Activated CD4-positive, alpha-beta T cell treated with anti-CD3 and anti-CD28 coated beads for 4 hours (primary cell): ENCODE measurements at places on chromosomes 11 and 22.

DNA sequence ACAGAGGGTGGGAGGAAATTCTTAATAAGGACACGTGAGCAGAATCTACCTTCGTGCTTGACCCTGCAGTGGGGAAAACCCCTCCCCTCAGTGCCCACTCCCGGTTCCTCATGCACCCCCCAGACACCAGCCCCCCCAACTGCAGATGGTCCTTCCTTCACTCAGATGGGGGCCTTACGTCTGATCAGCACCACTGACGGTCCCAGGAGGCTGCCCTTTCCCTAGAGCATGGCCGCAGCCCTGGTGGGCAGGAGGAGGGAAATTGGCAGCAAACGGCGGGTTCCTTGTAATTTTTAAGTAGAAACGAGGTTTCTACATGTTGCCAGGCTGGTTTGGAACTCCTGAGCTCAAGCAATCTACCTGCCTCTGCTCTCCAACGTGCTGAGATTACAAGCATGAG lies 477.7 kb downstream of the TBC1D22A start:
- no peak for DNase-seq

- DNase-seq, result no peak
Observed at GRCh38 chr11:44755556-44756523, 29.1 kb downstream of the TSPAN18 start.

GRCh38 chr11:118117790-118118601 lies 31.2 kb upstream of the SMIM35 start:
- DNase-seq, result no peak

DNA sequence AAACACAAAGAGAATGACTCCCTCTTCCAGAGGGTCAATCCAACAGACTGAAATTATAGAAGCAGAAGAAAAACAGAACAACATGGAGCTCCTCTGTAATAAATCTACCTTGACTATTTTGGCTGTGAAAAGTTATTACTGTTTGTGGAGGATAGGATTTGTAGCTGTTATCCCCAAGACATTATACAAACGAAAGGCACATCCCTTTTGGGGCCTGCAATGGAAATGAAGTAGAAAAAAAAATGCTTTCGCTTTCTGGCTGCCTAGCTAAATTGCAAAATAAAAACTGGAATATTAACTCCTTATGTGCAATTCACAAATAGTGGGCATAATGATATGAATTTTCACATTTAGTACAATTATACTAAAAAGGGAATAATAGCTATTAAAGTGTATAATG lies 123.8 kb upstream of the CCDC179 start:
- DNase-seq, result no peak
